ENCODE measurements at places on chromosomes 5 and 9. TPM values are rescaled to one million over a fixed set of nuclear protein-coding genes. Genes with fewer than 3 reads are reported as not detected.

Gene AGXT2
- not detected for total RNA-seq

Gene NFIB
- 111 TPM for total RNA-seq

Gene NEURL1B
- 2.5 TPM for total RNA-seq

Gene PHF24
- 0.16 TPM for total RNA-seq

Gene POU5F2
- 3.1 TPM for total RNA-seq
